Transverse colon (tissue), 4 donors: ENCODE measurements at places on chromosomes 2 and 18.

DNA sequence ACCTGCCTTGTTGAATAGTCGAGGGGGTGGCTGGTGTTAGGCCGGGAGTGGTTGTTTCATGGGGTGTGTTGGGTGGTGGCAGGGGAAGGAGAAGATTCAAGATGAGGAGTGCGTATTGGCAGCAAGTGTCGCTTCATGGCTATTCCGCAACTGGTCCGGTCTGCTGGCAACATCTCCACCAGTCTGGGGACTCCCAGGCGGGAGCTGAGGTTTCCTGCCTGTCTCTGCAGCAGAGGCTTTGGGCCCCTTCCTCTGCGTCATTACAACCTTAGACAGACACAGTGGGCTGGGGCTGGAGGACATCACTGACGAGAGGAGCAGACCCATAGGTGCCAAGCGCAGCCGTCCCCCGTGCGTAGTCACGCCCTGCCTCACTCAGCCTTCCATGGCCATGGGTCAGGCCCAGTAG is 64.0 kb upstream of the MCFD2 start:
- peak; percentile 30 for DNase-seq
- no peak overlapping the region for H3K4me3 ChIP-seq
- no peaks in the 10 kb centered on the region for H3K27me3 ChIP-seq
- H3K27ac ChIP-seq = no peak overlapping the region

GRCh38 chr2:46438794-46439193 is 40.6 kb upstream of the TMEM247 start:
- H3K36me3 ChIP-seq = no peaks in the 10 kb centered on the region
- H3K4me1 ChIP-seq = no peaks in the 10 kb centered on the region
- no peaks in the 10 kb centered on the region for H3K27me3 ChIP-seq
- no peak for DNase-seq
- H3K4me3 ChIP-seq = no peak overlapping the region

- peaks cover 6% of the 10 kb centered on the region for H3K4me1 ChIP-seq
- H3K27ac ChIP-seq = no peak overlapping the region
- no peaks in the 10 kb centered on the region for H3K36me3 ChIP-seq
- DNase-seq = no peak
- no peak overlapping the region for H3K4me3 ChIP-seq
Observed at GRCh38 chr2:12151716-12152115, 405.3 kb downstream of the LPIN1 start.

DNA sequence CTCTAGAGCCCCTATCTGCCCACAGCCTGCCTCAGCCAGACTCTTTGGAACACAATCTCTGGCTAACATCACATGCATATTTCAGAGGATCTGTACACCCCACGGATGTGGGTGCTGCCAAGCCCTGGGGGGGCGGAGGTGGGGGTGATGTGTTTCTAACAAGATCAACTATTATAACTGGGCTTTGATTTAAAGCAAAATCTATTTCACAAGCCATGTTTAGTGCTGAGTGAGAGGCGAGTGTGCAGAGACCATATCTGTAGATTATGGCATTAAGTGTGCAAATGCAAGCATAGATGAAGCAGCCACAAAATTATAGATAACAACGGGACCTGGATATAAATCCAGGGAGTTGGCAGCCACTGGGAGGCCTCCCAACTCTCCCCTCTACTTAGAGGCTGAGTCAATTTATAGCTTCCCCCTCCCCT is 135.8 kb upstream of the SMAD2 start:
- no peaks in the 10 kb centered on the region for H3K27me3 ChIP-seq
- no peak overlapping the region for H3K27ac ChIP-seq
- H3K4me1 ChIP-seq = no peaks in the 10 kb centered on the region
- no peak overlapping the region for H3K4me3 ChIP-seq
- no peak for DNase-seq
- H3K36me3 ChIP-seq = no peaks in the 10 kb centered on the region

- no peak overlapping the region for H3K27ac ChIP-seq
- DNase-seq = no peak
- H3K36me3 ChIP-seq = no peaks in the 10 kb centered on the region
Observed at GRCh38 chr2:241949736-241950412, 80.3 kb downstream of the RTP5 start.

- DNase-seq = no peak
- no peak overlapping the region for H3K27ac ChIP-seq
- no peaks in the 10 kb centered on the region for H3K36me3 ChIP-seq
- H3K4me3 ChIP-seq = no peak overlapping the region
- no peaks in the 10 kb centered on the region for H3K27me3 ChIP-seq
Observed at GRCh38 chr2:158692372-158693103, 102.6 kb upstream of the DAPL1 start.

DNA sequence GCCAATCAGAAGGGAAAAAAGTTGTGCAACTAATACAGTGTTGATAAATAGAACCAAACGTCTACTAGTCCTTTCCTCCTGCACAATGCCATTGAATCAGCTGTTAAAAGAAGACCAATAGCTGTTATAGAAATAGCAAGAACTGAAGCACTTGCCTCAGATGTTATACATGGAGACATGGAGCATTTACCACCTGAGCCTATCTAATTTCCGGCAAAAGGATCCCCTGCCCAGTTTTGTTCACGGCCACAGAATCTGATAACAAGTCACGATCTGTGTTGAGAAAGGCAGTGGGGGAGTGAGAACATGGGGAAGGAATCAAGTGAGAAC is 285.4 kb downstream of the ZEB2 start:
- no peak for DNase-seq
- no peak overlapping the region for H3K27ac ChIP-seq
- H3K4me3 ChIP-seq = no peak overlapping the region
- H3K4me1 ChIP-seq = no peaks in the 10 kb centered on the region
- H3K36me3 ChIP-seq = no peaks in the 10 kb centered on the region

GRCh38 chr2:201931475-201931874 is 102.2 kb upstream of the FZD7 start:
- H3K36me3 ChIP-seq = no peaks in the 10 kb centered on the region
- no peaks in the 10 kb centered on the region for H3K27me3 ChIP-seq
- DNase-seq = no peak
- H3K4me3 ChIP-seq = no peak overlapping the region

DNA sequence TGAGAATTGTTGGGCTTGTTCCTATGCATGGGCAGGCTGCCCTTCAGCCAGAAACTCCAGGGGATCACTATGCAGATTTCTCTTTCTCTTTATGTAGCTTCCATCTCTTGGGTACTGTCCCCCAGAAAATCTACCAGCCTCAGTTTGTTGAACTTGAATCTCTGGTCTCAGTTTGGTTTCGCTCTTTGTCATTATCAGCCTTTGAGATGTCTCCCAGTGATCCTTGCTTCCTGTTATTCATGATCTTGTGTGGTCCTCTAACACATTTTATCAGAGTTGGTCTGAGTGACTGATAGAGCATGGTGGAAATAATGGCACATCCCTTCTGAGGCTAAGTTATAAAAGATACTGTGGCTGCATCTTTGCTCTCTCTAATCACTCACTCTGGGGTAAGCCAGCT is 7.8 kb downstream of the TMEM87B start:
- H3K36me3 ChIP-seq = peaks cover 43% of the 10 kb centered on the region
- DNase-seq = no peak
- H3K27ac ChIP-seq = no peak overlapping the region
- H3K4me3 ChIP-seq = no peak overlapping the region

- no peak for DNase-seq
- no peaks in the 10 kb centered on the region for H3K4me1 ChIP-seq
- no peaks in the 10 kb centered on the region for H3K27me3 ChIP-seq
Observed at GRCh38 chr2:85635011-85635410, 19.0 kb downstream of the USP39 start.

DNA sequence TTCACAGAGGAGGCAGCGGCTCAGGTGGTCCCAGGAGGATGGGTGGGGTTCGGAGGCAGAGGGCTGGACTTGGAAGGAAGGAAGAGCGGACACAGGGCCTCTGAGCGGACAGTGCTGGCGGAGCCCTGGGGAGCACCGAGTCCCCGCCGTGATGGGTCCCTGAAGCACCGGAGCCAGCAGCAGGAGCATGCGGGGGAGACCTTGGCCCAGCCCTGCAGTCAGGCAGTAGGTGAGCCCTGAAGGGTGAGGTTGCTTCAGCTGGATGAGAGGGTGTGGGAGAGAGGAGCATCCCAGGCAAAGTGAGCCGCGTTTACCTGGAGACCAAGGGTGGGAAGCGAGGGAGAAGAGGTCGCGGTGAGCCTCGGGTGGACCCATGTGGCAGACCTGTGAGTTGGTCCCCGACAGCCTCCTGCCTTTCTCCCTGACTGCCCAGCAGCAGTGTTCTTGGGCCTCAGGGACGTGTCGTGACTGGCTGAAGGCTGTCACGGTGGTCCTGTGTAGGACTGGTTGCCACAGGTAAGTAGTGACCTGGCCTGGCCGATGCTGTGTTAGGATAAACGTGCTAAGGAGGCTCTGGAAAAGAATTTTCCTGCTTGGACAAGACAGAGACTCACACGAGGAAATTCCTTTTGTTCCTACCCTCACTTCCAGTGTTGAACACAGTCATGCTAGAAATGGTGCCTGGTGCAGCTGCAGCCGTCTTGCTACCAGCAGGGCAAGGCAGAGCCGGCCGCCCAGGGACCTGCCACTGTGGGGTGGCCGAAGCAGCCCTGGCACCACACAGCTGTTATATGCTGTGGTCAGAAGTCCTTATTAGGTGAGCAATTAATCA is 73.0 kb downstream of the RRM2 start:
- no peaks in the 10 kb centered on the region for H3K36me3 ChIP-seq
- no peak for DNase-seq
- no peak overlapping the region for H3K27ac ChIP-seq
- no peak overlapping the region for H3K4me3 ChIP-seq

DNA sequence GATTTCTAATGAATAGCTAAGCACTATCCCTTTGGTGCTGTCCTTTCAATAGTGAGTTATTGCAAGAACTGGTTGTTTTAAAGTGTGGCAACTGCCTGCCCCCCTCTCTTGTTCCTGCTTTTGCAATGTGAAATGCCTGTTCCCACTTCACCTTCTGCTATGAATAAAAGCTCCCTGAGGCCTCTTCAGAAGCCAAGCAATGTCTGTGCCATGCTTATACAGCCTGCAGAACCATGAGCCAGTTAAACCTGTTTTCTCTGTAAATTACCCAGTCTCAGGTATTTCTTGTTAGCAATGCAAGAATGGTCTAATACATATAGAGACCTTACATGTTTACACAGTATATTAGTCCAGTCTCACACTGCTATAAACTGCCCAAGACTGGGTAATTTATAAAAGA is 15.0 kb upstream of the METTL21A start:
- no peaks in the 10 kb centered on the region for H3K4me1 ChIP-seq
- H3K36me3 ChIP-seq = no peaks in the 10 kb centered on the region
- no peak for DNase-seq
- H3K27ac ChIP-seq = no peak overlapping the region
- no peaks in the 10 kb centered on the region for H3K27me3 ChIP-seq

DNA sequence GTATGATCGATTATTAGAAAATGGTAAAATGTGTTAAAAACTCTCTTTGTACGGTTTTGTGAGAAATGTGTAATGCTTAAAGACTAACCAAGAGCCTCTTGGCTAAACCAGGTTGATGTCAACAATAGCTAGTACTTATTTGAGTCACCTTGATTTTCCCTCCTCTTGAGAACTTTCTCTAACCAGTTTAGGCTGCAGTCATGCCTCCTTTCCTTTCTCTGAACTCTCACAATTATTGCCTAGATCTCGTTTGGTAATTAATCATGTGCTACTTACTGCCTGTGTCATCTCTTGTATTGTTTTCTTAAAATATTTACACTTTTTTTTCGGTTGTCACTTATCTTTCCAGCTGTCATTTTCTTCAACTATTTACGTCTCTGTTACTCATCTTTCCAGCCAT is 1.1 kb upstream of the EPC2 start:
- H3K4me3 ChIP-seq = no peak overlapping the region
- peaks cover 5% of the 10 kb centered on the region for H3K4me1 ChIP-seq
- no peak for DNase-seq
- peak overlapping the region; percentile 98 for H3K27ac ChIP-seq
- H3K36me3 ChIP-seq = no peaks in the 10 kb centered on the region
- H3K27me3 ChIP-seq = no peaks in the 10 kb centered on the region
